Activated CD4-positive, alpha-beta T cell treated with anti-CD3 and anti-CD28 coated beads, Interleukin-2, Interleukin-4, amounts not matched to agents 100 ng/mL and 50 ng/mL, durations not matched to agents 16 hours and 8 hours (primary cell): ENCODE measurements at places on chromosomes 12 and 14.

- DNase-seq = no peak
Measured at GRCh38 chr14:81386290-81386745, 13.8 kb downstream of the STON2 start.

- DNase-seq = peak; percentile 24
Measured at GRCh38 chr12:26940516-26941214, 2.4 kb downstream of the FGFR1OP2 start.

DNA sequence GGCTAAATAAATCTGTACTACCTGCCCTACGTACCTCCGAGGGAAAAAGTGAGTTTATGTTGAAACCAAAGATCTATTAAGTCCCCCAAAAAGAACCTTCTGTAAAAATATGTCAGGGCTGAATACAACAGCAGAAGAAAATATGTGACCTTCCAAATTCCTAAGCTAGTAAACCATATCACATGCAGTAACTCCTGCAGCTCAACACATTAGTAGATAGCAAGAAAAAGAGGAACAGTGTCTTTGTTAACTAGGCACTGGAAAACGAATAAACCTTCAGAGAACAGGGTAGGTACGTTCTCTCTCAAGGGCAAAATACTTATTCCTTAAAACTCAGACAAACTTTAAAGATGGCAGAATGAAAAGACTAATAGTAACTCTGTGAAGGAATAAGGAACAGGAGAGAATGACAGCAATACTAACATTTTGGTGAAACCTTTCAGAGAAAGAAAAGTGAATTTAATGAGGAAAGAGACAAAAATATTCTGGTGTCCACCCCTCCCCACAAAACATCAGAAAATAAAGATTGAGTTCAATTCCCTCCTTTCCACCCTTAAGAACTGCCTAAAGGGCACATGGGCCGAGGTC, 18.0 kb downstream of the CBX5 start:
- no peak for DNase-seq

DNA sequence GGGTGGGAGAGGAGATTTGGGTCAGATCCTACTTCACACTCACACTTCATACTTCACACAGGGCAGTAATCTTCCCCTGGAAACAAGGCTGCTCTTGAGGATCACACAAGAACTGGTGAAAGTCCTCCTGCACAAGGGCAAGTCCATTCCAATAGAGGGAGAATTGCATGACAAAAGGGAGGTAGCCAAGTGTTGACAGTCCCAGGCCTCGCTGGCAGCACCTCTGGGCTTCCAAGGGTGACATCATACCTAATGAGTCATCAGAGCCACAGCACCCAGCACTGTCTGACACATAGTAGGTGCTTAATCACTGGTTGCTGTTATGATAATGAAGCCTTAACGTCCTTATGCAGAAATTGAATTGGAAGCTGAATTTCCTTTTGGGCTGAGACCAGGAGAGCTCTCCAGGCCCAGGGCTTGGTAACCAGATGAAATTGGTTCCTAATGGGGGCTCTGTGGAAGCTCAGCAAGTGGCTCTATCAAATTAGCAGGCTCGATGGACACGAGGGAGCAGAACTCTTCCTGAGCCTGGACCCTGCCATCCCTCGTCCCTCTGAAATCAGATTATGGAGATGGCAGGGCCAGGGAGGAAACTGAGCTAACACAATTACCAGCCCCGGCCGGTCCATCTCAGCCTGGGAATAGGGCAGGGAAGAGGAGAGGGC, 58.8 kb upstream of the ACTN1 start:
- no peak for DNase-seq

- DNase-seq = no peak
Measured at GRCh38 chr12:16036073-16036472, 124.9 kb downstream of the DERA start.

DNA sequence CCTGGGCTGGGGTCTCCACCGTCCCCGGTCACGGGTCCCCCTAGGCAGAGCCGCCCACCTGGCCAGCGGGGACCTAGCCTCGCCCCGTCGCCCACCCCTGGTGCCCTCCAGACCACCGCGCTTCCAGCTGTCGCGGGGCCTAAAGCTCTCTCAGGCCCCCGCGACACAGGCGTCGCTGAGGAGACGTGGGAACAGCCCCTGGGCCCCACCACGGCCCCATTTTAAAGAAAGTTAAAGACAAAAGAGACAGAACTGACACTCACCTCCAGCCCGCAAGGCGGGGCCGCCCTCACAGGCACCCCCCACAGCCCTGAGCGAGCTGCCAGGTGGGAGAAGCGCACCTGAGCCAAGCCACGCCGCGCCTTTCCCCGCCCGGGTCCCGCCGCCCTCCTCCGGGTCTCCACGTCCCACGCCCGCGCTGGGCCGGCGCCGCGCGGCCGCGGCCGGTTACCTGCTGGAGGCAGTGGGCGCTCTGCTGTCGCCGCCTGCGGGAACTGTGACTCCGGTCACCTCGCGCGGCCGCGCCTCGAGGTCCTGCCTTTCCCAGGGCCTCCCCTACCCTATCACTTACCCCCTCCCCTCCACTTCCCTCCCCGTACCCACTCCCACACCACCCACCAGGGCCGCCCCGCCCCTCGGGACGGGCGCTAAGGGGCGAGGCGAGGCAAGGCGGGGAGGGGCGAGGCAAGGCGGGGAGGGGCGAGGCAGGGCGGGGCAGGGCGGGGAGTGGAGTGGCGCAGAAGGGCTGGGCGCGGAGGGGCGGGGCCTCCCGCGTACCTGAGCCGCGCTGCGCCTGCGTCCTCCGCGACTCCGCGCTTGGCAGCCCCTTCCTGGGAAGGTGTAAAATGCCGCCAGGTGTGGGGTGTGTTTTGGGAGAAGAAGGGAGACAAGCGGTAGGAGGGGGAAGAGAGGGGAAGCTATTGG, 31.2 kb downstream of the TC2N start:
- DNase-seq = peak; percentile 82

- no peak for DNase-seq
Measured at GRCh38 chr12:15679151-15679550, 110.0 kb downstream of the EPS8 start.

- DNase-seq = no peak
Measured at GRCh38 chr14:93967637-93968250, 8.6 kb downstream of the ASB2 start.

DNA sequence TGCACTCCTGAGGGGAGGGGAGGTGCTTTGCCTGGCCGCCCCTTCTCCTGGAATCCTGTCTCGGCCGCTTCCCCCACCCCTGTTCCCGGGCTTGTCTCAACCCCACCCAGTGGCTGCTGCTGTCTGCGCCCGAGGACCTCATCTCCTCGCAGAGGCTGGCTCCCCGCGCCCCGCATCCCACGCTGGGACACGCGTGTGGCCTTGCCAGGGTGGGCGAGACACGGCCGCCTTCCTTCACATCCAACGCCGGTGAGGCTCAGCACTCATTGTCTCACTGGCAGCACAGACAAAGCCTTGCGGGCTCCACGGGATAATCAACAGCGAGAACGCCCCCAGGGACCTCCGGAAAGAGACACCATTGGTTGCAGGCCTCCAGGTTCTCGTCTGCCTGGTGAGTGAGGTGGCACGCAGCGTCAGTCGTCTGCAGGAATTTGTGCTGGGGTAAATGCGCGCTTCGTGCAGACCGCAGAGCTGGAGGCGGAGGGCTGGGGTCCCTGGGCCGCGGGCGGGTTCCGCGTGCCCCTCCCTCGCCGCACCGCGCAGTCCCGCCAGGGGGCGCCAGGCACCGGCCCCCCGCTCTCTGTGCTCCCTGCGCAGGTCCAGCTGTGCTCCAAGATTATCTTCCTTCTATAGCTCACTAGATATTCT, 26.8 kb downstream of the CCDC177 start:
- DNase-seq = peak; percentile 11

- DNase-seq = no peak
Measured at GRCh38 chr12:47449797-47450196, 256.0 kb downstream of the RPAP3 start.

GRCh38 chr14:105141486-105142281, 26.9 kb downstream of the JAG2 start:
- DNase-seq = no peak

GRCh38 chr14:103533999-103534575, 5.1 kb downstream of the TRMT61A start:
- DNase-seq = no peak

- DNase-seq = no peak
Measured at GRCh38 chr12:110088936-110089335, 35.2 kb upstream of the IFT81 start.

- no peak for DNase-seq
Measured at GRCh38 chr14:34619471-34619870, 10.5 kb downstream of the SNX6 start.

DNA sequence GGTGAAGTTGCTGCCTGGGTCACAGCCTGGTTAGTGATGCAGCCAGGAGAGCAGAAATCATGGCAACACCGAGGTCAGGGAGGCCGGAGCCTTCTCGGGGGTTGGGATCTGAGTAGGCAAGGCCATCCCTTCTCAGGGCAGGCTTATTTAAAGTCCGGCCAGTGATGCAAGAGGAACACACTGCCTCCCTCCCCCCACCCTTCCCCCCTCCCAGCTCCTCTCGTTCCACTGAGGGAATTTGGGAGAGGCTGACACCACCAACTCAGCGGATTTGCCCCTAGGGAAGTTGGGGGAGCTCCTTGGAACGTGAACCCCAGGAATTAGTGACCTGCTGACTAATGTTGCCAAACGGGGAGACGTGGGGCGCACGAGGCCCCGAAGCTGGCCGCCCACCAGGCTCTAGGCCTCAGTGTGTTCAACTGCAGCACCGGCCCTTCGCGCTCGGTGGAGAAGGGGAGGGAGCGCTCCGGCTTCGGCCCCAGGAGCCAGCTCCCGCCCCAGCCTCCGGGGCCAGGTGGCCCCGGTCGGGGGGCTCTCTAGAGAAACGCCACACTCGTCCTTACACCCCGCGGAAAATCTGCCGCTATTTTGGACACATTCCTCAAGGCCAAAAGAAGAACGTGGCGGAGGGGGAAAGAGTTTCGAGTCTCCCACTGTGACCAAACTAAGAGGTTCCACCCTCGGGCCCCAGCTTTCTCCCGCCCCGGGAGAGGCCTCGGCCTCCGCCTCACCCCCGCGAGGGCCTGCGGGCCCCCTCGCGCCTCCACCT, 1.6 kb downstream of the CTDSP2 start:
- DNase-seq = peak; percentile 31

GRCh38 chr12:32398181-32398580, 1.2 kb upstream of the FGD4 start:
- no peak for DNase-seq

GRCh38 chr14:94707494-94707893, 62.4 kb downstream of the GSC start:
- no peak for DNase-seq

DNA sequence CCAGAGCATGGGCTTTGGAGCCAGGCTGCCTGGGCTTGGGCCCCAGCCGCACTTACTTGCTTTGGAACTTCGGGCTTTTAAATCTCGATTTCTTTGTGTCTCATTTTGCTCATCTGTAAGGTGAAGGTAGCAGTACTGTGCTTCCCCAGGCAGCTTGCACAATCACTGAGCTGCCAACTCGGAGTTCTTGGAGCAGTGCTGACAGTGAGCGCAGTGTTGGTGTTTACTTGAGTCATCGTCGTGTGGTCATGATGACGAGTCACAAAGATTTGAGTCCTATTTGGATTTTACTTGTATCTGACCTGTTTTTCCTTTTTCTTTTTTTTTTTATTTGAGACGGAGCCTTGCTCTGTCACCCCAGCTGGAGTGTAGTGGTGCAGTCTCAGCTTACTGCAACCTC, 31.3 kb upstream of the ATF1 start:
- DNase-seq = no peak

DNA sequence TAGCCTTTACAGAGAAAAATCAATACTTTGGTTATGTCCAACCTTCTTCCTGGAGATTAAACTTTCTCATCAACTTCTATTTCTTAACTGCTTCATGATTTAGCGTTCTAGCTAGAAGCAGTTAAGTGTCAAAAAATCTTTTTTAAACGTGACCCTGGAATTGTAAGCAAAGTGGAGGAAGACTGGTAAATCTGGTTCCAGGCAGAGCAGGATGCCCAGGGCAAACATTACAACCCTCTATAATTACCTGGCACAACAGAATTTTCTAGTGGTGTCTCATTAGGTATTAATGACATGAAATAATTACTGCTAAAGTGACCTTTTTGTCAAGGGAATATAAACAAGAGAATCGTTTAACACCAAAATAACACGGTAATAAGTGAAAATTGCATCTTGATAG, 320.8 kb downstream of the MED13L start:
- DNase-seq = no peak

DNA sequence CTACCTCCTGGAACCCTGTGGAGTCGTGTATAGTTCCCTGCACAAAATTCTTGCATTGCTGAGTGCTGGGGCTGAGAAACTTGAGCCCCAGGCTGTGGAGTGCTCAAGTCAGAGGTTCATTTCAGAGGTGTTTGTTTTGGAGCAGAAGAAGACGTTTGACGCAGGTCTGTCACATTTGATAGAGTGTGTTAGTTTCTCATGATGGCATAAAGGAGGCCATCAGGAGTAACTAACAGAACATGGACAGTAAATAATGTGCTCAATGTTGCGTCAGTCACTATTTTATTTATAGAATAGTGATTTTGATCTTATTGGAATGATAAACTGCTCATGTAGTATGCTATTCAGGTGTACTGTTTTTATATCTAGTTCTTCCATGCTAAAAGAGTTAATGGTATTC, 44.2 kb downstream of the OTOGL start:
- no peak for DNase-seq
